HuH-7 (cell line): ENCODE measurements at places on chromosomes 3 and 15.

- DNase-seq: no peak
These were observed 127.2 kb downstream of the ZBTB20 start for GRCh38 chr3:115019900-115020299.

- no peak for DNase-seq
These were observed 204.8 kb upstream of the TOPAZ1 start for GRCh38 chr3:44036850-44037249.

DNA sequence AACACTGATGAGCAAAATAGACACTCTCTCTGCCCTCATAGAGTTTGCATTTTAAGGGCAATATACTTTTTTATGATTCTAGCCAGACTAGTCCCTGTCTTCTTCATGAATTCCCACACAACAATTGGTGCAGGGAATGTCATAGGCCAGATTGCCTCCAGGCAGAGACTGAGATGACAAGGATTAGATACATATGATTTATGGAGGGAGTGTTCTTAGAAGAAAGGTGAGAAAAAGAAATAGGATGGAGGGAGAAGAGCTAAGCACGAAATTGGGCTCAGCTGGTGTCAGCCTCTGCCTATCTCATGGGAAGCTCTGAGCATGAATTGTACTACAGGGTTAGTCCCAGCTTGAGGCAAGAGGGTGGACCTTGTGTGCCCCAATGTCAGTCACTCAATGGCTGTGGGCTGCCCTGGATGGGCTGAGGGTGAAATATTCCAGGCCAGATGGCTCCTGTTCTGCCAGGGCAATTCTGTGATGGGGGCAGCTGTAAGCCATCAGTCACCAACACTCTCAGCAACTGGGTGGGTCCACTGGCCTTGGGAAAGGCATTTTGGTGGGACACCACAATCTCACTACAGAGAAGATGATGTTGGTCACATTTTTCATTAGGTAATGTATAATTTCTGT lies 31.1 kb downstream of the EIF1B start:
- DNase-seq: no peak

- no peak for DNase-seq
These were observed 46.9 kb downstream of the MBNL1 start for GRCh38 chr3:152315623-152316022.

DNA sequence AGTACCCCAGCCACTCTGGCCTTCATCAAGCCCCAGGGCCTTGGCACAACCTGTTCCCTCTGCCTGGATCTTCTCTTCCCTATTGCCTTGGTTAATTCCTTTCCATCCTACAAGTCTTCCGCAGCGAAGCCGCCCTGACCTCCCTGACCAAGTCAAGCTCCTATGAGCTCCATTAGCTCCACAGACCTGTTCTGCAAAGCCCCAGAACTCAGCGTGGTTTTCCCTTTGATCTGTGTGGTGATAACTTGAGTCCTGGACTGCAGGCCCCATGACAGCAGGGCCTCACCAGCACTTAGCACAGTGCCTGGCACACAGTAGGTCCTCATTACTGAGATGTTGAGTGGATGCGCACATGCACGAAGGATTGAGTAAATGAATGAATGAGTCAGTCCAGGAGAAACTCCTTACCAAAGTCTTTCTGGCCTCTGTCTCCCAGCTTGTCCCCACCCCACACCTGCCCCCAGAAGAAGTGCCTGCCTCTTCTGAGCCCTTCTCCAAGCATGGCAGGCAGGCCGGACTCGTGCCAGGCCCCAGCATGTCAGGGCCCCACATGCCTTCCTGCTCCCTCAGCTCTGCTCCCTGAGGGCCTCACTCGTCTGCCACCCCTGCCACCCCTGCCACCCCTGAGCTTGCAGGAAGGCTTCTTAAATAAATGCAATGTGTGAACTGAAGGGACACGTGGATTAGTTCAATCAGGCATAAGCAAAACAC lies 6.3 kb downstream of the ANPEP start:
- no peak for DNase-seq

GRCh38 chr3:132978464-132978863 lies 59.7 kb upstream of the TMEM108 start:
- DNase-seq: no peak

DNA sequence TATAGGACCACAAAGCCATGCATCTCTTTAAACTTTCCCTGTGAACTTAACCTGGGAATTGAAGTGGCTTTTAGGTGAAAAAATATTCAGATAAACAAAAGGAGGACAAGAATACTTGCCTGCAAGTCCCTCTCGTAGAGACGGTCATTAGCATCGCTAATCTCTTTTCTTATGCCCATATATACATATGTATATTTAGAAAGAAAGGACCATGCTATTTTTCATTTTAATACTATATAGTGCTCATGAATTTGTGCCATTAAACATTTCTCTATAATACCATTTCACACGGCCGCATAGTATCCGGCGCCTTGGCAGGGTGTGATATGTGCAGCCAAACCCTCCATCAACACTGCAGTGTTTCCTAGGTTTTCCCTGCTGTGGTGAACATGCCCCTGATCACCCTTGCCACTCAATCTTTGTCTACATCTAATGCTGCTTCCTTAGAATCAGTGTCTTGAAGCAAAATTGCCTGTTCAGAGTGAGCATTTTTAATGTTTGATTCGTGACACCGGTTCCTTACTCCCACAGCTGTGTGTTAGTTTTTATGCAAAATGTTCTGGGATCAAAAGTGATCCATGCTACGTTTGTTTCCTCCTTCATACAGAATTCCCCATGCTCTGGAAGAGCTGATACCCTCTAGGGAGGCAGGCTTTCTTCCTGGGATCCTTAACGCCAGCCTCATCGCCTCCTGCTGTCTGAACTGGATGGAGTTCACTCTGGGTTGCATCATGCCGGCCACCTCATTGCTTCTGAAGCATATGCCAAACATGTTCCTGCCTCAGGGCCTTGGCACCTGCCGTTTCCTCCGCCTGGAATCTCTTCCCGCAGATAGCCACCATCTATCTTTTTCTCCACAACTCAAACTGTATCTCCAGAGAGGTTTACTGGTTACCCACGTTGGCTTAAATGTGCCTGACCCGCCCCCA lies 118.1 kb downstream of the FBLN2 start:
- DNase-seq: no peak

- no peak for DNase-seq
These were observed 8.9 kb downstream of the ACAN start for GRCh38 chr15:88812133-88812532.

DNA sequence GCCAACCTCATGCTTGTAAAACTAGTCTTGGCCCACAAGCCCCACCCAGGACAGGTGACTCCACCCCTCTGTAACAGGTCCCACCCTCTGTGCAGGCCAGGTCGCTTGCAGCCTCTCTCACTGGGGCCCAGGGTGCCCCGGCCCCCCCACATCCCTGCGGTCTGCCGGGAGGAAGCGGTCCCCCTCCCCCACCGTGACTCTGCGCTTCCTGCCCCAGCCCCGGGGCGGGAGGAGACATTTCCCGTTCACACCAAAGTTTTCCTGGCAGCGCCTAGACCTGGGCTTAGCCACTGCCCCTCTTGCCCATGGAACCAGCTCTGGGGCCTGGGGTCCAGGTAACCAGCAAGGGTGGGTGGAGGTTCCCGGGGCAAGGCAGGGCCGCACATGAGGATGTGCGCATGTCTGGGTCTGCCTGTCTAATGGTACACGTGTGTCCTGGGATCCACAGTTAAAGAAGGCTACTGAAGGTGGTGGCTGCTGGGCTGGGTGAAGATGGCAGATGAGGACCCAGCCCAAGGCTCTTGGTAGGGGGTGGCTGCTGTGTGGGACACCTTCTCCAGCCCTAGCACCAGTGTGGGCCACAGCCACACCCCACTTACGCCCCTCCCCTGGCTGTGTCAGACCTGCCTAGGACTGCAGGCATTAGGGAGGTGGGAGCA lies 8.4 kb downstream of the NBEAL2 start:
- no peak for DNase-seq

- DNase-seq: no peak
These were observed 4.3 kb upstream of the LTF start for GRCh38 chr3:46468753-46469600.

DNA sequence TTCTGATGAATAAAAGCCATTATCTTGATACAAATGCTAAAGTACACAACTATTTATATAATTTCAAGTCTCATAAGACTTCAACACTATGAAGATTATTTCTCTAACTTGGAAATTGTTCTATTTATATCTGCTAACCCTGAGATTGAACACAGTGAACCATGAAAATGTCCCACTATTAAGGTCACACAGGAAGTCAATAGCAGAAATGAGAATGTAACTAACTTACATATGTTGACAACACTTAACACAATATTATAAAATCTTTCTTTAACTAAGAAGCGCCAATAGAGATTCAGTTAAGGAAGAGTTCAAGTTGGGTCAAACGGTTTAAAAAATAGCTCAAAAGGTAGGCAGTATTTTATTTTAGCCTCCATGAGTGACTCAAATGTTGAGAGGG lies 551.8 kb upstream of the CBLB start:
- DNase-seq: no peak

- DNase-seq: no peak
These were observed 72.4 kb downstream of the VPS13C start for GRCh38 chr15:61987824-61988223.

DNA sequence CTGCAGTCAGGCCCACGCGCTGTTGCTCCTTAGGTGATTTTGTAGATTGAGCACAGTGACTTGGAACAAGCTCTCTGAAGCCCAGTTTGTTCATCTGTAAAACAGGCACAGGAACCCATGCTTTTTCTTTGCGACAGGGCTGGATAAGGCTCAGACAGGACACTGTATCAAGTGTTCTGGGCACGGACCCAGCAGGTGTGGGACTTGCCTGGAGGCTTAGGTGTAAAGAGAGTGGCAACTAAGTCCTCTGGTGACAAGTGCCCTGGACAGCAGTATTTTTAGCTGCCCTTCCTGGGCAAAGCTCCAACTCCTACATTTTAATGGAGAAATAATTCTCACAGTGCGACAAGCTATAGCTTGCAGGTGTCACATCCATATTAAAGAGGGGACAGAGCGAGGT lies 32.2 kb downstream of the CD276 start:
- no peak for DNase-seq

GRCh38 chr3:186165331-186165730 lies 56.4 kb upstream of the ETV5 start:
- DNase-seq: no peak

- DNase-seq: no peak
These were observed 234.3 kb upstream of the ZPLD1 start for GRCh38 chr3:102200560-102200959.

DNA sequence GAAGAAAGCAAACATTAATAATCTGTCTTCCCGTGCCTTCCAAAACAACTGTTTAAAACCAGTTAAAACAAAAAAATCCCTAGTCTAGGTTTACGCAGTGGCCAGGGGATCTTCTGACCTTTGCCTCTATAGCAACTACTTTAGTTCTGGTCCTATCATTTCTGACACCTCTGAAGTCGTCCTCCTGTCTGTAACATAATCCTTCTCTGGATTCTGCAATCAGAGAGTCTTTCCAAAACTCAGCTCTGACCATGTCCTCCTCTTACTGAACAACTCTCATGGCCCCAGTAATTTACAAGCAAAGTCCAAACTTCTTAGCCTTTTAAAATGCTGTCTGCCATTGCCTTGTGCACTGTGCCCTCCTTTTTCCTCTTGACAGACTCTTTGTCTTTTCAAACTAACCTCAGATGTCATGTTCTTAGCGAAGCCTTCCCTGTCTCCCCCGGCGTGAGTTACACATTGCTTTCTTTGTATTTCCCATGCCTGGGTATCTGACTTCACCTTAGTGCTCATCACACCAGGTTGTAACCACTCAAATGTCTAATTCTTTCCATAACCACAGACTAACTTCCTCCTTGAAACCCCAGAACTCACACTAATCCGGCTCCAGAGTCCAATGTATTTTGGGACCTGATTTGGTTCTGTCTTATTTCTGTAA lies 105.2 kb upstream of the BNIP2 start:
- DNase-seq: no peak

DNA sequence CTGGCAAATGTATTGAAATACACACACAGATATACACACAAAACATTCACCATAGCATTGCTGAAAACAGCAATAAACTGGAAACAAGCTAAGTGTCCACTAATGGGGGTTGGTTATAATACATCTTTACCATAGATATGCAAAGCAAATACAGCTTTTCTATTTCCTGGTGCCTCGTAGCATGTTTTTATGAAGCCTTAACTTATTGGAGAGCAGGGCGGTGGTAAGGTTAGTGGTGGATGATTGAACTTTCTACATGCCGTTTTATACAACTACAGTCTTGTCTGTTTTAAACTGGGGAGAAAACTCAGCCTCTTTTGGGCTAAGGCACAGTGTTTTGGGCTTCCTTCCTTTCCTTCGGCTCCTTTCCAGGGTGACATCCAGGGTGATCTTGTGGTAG lies 104.5 kb downstream of the NR2F2 start:
- DNase-seq: no peak

GRCh38 chr3:100813828-100814227 lies 104.5 kb downstream of the TFG start:
- DNase-seq: no peak

GRCh38 chr3:10017636-10018292 lies 8.5 kb upstream of the FANCD2 start:
- DNase-seq: no peak

GRCh38 chr3:116661196-116661595 lies 48.4 kb upstream of the TUSC7 start:
- DNase-seq: no peak

- peak; percentile 60 for DNase-seq
These were observed 267.2 kb downstream of the FAM43A start for GRCh38 chr3:194952841-194953241.

- no peak for DNase-seq
These were observed 86.1 kb downstream of the FOXP1 start for GRCh38 chr3:71497367-71497897.

DNA sequence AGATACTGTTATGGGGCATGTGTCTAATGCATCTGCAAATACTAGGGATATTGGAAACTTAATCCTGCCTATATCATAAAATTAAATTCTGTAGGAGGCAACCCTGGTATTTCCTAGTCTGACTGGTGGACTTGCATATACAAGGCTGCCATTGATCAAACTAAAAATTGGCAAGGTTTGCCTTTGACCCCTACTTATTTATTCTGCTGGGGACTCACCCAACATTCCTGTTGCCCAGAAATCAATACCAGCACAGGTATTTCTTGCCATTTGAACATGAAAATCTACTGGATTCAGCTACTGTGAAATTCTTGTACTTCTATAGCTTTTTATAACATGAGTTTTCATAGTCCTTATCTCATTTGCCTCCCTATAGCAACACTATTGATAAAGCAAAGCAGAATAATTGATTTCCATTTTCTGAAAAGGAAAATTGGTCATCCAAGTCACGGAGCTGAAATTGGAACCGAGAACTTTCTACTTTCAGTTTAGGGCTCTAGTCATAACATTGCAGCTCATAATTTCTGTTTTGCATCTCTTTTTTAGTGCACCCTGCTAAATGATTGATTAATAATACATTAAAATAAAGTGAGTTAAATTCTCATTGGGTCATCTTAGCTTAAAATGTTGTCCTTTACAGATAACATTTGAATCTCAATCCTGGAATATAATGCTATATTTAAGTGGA lies 365.2 kb downstream of the MFSD1 start:
- no peak for DNase-seq
